Articular chondrocyte of knee joint (primary cell): ENCODE measurements at places on chromosomes 4 and X. TPM values are rescaled to one million over a fixed set of nuclear protein-coding genes. Genes with fewer than 3 reads are reported as not detected.

USP17L24 gene
- total RNA-seq = not detected in 2 replicates

DCAF12L1 gene
- total RNA-seq = not detected in 2 replicates

RTL9 gene
- 0.13 and 0.22 TPM in 2 replicates for total RNA-seq

ADGRG4 gene
- total RNA-seq = 0.86 and 1.2 TPM in 2 replicates

CLTRN gene
- total RNA-seq = 0.32 and 0.52 TPM in 2 replicates

SLC25A53 gene
- 7.1 and 12.3 TPM in 2 replicates for total RNA-seq

PLAC8 gene
- 0.76 and 1.7 TPM in 2 replicates for total RNA-seq

CENPVL2 gene
- total RNA-seq = not detected in 2 replicates

ERVMER34-1 gene
- total RNA-seq = under 0.01 TPM in 1 of 2 replicates, not detected in the other

MAGEB1 gene
- not detected in 2 replicates for total RNA-seq

FRMD7 gene
- 1.6 and 1.8 TPM in 2 replicates for total RNA-seq

TEC gene
- total RNA-seq = 0.91 and 1.8 TPM in 2 replicates

NSUN7 gene
- 0.11 TPM in 1 of 2 replicates, not detected in the other for total RNA-seq

CXCL9 gene
- total RNA-seq = not detected in 2 replicates

NKX3-2 gene
- 2.6 and 3.6 TPM in 2 replicates for total RNA-seq

C4orf51 gene
- total RNA-seq = not detected in 2 replicates

CXCL13 gene
- total RNA-seq = 0.11 TPM in 1 of 2 replicates, not detected in the other

PPP1R2C gene
- total RNA-seq = not detected in 2 replicates

SLIT2 gene
- 0.13 and 1.1 TPM in 2 replicates for total RNA-seq

GAK gene
- total RNA-seq = 41.3 and 44.2 TPM in 2 replicates

MAML3 gene
- total RNA-seq = 0.11 and 0.13 TPM in 2 replicates

CTAG2 gene
- not detected in 2 replicates for total RNA-seq

SOD3 gene
- total RNA-seq = 7.4 and 11.0 TPM in 2 replicates

ADD1 gene
- 189 and 190 TPM in 2 replicates for total RNA-seq

RAP1GDS1 gene
- 46.9 and 48.6 TPM in 2 replicates for total RNA-seq

ALB gene
- total RNA-seq = not detected in 2 replicates

HHIP gene
- 0.52 and 2.5 TPM in 2 replicates for total RNA-seq

SPANXA2 gene
- 0.22 TPM in 1 of 2 replicates, not detected in the other for total RNA-seq

SORBS2 gene
- total RNA-seq = 55.7 and 90.9 TPM in 2 replicates

INTU gene
- 6.9 and 10.2 TPM in 2 replicates for total RNA-seq

PDE5A gene
- total RNA-seq = 115 and 186 TPM in 2 replicates

FIP1L1 gene
- 97.7 and 106 TPM in 2 replicates for total RNA-seq

FAM156B gene
- 9.5 and 10.8 TPM in 2 replicates for total RNA-seq

FREM3 gene
- total RNA-seq = not detected in 2 replicates

ZNF630 gene
- 2.0 and 2.3 TPM in 2 replicates for total RNA-seq

TCP11X1 gene
- total RNA-seq = not detected in 2 replicates

TMEM156 gene
- not detected in 2 replicates for total RNA-seq

GLOD5 gene
- not detected in 2 replicates for total RNA-seq
